ENCODE measurements at places on chromosomes 7 and 10. TPM values are rescaled to one million over a fixed set of nuclear protein-coding genes. Genes with fewer than 3 reads are reported as not detected.

GRCh38 chr7:1492640-1493039, 11.5 kb downstream of the INTS1 start:
- H3K27me3 ChIP-seq, result no peaks in the 10 kb centered on the region
- H3K4me3 ChIP-seq, result no peak overlapping the region
- no peak for DNase-seq
- H3K36me3 ChIP-seq, result peaks cover 32% of the 10 kb centered on the region
- no peaks in the 10 kb centered on the region for H3K4me1 ChIP-seq

- H3K36me3 ChIP-seq, result no peaks in the 10 kb centered on the region
- DNase-seq, result no peak
- no peak overlapping the region for H3K27ac ChIP-seq
Observed at GRCh38 chr10:12712293-12712983, 289.1 kb downstream of the CCDC3 start.

- H3K36me3 ChIP-seq, result no peaks in the 10 kb centered on the region
- no peak overlapping the region for H3K27ac ChIP-seq
- no peaks in the 10 kb centered on the region for H3K27me3 ChIP-seq
- no peak overlapping the region for H3K4me3 ChIP-seq
- no peak for DNase-seq
Observed at GRCh38 chr7:17668122-17668521, 272.2 kb downstream of the SNX13 start.

DNA sequence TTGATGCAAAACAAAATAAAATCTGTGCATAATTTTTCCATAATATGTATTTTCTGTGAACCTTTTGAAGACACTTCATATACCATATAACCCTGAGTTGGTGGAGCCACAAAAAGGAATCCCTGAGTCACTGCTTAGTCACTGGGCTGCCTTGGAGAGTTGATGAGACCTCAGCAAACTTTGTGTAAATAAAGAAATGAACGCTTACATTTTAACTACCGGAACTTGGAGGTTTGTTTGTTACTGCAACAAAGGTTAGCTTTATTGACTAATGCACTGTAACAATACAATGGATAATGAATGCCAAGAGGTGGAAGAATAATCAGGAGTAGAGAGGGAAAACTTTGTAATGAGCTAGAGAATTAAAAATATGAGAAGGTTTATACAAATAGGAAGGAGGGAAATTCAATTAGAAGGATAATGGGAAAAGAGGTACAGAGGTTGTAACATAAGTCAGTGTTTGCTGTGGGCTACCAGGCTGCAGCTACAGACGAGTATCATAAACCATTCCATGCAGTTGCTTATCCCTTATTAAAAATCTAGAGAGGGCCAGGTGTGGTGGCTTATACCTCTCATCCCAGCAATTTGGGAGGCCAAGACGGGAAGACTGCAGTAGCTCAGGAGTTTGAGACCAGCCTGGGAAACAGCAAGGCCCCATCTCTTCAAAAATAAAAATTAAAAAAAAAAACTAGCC, 1042.1 kb downstream of the TYW1 start:
- H3K4me1 ChIP-seq, result no peaks in the 10 kb centered on the region
- no peaks in the 10 kb centered on the region for H3K27me3 ChIP-seq

AMPH gene
- total RNA-seq, result 12.1 TPM

AKR1C4 gene
- total RNA-seq, result not detected

NUTM2A gene
- total RNA-seq, result 0.41 TPM

FLNC gene
- total RNA-seq, result 12.0 TPM

TUBAL3 gene
- not detected for total RNA-seq

Measured in H1 (cell line).